ENCODE measurements at places on chromosomes 16 and 17.

- H3K36me3 ChIP-seq, result no peaks in the 10 kb centered on the region
- H3K27ac ChIP-seq, result no peak overlapping the region
- no peaks in the 10 kb centered on the region for H3K27me3 ChIP-seq
- no peak overlapping the region for H3K4me3 ChIP-seq
- DNase-seq, result no peak
- no peaks in the 10 kb centered on the region for H3K4me1 ChIP-seq
Measured at GRCh38 chr17:79513206-79513605, 97.6 kb downstream of the RBFOX3 start.

DNA sequence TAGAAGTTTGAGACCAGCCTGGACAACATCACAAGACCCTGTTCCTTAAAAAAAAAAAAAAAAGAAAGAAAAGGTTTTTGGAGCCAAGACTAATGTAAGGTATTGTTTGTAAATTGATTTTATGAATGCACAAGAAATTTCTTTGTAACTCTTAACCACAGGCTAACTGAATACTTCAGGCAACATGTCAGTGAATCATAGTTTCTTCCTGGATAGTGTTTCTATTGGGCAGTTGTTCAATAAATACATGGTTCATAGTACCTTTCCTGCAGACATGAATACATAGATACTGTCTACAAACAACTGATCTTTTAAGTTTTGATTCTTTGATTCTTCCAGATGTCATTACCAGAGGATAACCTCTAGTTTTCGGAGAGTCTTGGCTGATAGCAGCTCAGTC lies 11.6 kb downstream of the DDX42 start:
- H3K27ac ChIP-seq, result no peak overlapping the region
- no peak for DNase-seq
- peaks cover 9% of the 10 kb centered on the region for H3K4me1 ChIP-seq
- no peaks in the 10 kb centered on the region for H3K36me3 ChIP-seq
- no peak overlapping the region for H3K4me3 ChIP-seq

- H3K4me1 ChIP-seq, result peaks cover 54% of the 10 kb centered on the region
- H3K27me3 ChIP-seq, result no peaks in the 10 kb centered on the region
- DNase-seq, result no peak
- no peak overlapping the region for H3K4me3 ChIP-seq
- H3K36me3 ChIP-seq, result no peaks in the 10 kb centered on the region
Measured at GRCh38 chr16:81627729-81628244, 151.3 kb upstream of the PLCG2 start.

GRCh38 chr17:51819341-51820219 lies 338.9 kb downstream of the CA10 start:
- H3K4me3 ChIP-seq, result no peak overlapping the region

- H3K36me3 ChIP-seq, result no peaks in the 10 kb centered on the region
- no peak for DNase-seq
- H3K4me1 ChIP-seq, result peaks cover 58% of the 10 kb centered on the region
- no peak overlapping the region for H3K27ac ChIP-seq
Measured at GRCh38 chr17:49344914-49345313, 17.1 kb downstream of the ZNF652 start.
